Right renal pelvis (tissue), 4 donors: ENCODE measurements at places on chromosomes 6 and 20.

DNA sequence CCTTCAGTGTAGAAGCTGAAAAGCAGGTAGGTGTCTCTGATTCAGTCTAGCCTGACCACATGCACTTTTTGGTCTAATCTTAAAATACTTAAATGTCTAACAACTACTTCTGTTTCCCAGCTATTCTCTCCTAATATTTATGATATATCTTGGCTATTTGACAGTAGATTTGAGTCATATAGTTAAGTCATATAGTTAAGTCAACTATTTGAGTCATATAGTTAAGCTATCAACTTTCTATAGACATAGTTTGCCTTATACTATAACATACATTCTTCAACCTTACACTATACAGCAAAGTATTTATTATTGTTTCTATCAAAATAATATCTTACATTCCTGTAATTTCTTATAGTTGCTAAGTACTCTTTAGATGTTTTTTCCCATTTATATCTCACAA is 110.9 kb downstream of the GMDS start:
- no peak for DNase-seq

- no peak for DNase-seq
Observed at GRCh38 chr6:97445407-97445806, 162.4 kb upstream of the MMS22L start.

- no peak for DNase-seq
Observed at GRCh38 chr20:36208257-36208656, 28.0 kb upstream of the AAR2 start.

DNA sequence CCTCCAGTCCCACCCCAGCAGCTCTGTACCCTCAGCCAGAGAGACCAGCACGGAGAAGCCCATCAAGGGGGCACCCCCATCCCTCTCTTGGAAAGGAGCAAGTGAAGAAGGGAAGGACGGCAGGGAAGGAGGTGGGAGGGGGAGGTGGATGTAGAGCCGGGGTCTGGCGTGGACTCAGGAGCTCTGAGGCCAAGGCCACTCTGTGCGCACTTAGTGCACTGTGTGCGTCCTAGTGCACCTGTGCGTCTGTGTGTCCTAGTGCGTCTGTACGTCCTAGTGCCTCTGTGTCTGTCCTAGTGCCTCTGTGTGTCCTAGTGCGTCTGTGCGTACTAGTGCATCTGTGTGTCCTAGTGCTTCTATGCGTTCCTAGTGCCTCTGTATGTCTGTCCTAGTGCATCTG is 54.2 kb downstream of the DSTN start:
- DNase-seq: no peak

- no peak for DNase-seq
Observed at GRCh38 chr6:31414771-31415265, 11.4 kb downstream of the MICA start.
